HFFc6 (cell line): ENCODE measurements at places on chromosomes 4 and X.

DNA sequence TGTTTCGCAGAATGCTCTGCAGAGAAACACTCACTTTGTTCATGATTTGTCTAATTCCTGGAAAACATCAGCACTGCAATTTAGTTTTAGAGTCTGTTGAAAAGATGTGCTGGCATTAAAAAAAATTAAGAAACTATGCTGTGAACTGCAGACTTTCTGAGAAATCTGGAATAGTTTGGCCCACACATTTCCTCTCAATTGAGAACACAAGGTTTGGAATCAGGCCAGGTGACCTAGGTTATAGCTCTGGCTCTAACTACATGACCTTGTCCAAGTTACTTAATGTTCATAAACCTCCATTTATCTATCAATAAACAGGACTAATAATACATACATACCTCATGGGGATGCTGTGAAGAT lies 61.4 kb upstream of the ENPEP start:
- DNase-seq: no peak

GRCh38 chr4:117063961-117064696 lies 21.2 kb downstream of the TRAM1L1 start:
- no peak for DNase-seq

DNA sequence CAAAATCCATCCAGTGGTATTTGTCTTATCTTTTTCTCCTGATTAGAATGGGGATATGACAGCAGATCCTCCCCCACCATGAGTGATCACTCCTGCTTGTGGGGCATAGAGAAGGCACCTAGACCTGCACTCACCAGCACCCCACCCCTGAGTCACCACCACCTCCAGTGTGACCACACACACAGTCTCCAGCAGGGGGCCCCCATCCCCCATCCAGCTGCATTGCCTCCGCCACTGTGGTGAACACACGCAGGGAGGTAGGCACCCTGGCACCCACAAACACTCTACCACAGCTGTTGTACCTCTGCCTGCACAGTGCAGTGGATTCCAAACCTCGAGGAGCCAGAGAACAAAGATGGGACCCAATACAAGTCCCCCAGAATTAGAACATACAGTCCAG lies 9.0 kb upstream of the MAGEA8 start:
- DNase-seq: no peak

DNA sequence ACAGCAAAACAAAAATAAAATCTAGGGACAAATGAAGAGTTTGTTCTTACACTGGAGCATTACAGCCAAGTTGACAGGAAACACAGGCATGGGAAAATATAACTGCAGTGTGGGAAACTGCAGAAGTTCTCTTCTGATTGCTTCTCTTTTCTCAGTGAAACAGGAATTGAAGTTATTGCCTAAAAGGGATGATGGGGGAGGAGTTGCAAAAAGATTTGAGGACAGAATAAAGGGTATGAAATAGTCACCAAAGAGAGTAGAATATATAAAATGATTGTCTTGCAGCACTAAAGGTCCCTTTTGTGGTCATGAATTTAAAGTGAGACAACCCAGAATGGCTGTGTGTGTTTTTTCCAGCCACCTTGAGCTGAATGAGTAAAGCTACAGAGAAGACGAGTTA lies 103.7 kb downstream of the JADE1 start:
- DNase-seq: no peak

- no peak for DNase-seq
These were observed 88.2 kb downstream of the TMA16 start for GRCh38 chr4:163582703-163583102.

DNA sequence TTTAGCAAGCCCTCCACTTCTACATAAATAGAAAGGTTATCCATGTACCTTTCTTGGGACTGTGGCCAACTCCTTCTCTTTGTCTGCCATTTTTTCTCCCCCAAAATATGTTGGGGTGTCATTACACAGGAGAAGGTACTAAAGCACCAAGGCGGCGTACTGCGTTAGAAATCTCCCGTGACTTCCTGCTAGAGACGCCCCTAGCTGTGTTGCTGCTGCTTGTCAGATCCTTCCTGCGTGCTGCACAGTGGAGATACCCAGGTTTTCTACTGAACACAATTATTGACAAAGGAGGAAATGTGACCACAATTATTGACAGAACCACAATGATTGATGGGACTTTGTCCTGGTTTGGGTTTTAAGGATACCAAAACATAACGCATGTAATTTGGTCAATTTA lies 97.7 kb downstream of the EFHC2 start:
- DNase-seq: no peak
